Ammon's horn (tissue), 1 donor: ENCODE measurements at places on chromosomes 12 and 14.

- no peak for DNase-seq
These were observed 360.4 kb upstream of the MDGA2 start for GRCh38 chr14:48035836-48036235.

DNA sequence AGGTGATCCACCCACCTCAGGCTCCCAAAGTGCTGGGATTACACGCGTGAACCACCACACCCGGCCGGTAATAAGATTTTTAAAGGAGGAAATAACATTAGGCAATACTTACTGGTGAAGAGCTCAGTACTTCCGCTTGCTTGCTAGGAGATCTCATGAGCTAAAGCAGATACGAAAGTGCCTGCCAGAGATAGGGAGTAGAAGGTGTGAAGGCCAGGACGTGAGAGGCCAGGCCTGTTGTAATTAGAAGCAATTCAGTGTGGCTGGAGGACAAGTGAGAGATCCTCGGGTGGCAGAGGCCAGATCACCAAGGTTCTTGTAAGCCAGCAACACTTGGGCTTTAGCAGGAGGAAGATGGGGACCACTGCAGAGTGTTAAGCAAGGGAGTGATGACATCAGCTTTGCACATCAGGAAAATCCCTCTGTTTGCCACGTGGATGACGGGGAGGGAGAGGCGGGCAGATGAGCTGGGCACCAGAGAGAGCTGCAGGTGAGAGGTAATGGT, 7.6 kb downstream of the TECPR2 start:
- peak; percentile 49 for DNase-seq

GRCh38 chr14:75113932-75114539, 12.8 kb downstream of the NEK9 start:
- no peak for DNase-seq

DNA sequence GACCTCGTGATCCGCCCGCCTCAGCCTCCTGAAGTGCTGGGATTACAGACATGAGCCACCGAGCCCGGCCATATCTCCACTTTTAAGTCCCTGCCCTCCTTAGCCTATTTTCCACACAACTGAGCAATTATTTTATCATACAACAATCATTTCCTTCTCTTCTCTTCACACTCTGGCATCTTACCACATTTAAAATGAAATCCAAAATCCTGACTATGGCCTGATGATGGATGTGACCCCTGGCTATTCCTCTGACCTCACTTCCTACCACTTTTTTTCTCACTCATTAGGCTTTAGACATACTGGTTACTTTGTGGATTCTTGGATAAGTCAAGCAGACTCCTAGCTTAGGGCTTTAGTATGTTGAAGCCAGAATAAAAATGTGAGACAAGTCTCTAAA, 21.9 kb upstream of the EID3 start:
- DNase-seq = no peak

DNA sequence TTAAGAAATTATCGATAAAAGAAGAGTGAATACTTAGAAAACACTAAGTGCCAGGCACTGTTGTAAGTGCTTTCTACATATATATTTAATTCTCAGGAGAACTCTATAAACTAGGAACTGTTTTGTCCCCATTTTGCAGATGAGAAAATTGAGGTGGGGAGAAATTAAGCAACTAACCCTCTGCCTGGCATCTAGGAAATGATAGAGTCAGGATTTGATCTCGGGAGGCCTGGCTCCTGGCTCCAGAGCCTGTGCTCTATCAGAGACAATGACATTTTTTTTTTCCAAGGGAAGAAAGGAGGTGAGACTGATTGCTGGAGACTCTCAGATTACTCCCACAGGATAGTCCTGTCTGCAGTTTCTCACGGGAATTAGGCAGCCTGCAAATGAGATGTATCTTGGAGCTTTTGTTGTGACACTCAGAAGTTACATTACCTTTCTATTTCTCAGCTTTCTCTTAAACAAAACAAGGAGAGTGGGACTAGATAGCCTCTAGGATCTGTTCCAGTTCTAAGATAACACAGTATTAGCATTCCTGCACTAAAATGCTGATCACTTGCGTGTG, 1.4 kb upstream of the FAM234B start:
- no peak for DNase-seq

- DNase-seq = no peak
These were observed 104.1 kb upstream of the PPP4R3A start for GRCh38 chr14:91614187-91614586.

- no peak for DNase-seq
These were observed 980.9 kb upstream of the FBXO33 start for GRCh38 chr14:40413136-40413535.

DNA sequence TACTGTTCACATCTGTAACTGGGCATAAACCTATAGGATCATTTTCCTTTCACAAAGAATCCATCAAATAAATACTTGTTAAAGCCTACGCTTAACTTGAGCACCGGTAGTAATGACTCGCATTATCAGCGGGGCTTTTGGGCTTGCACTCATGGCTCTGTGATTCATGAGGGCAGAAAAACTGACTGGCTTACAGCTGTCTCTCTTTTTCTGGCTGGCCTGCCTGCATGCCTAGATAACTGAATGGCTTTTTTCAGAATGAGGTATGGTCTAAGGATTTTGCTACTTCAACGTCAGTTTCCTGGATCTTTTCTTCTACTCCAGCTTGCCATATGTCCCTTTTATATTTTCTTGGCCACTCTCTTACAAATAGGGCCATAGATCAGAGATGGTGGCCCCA, 531.1 kb downstream of the NRXN3 start:
- DNase-seq = no peak

DNA sequence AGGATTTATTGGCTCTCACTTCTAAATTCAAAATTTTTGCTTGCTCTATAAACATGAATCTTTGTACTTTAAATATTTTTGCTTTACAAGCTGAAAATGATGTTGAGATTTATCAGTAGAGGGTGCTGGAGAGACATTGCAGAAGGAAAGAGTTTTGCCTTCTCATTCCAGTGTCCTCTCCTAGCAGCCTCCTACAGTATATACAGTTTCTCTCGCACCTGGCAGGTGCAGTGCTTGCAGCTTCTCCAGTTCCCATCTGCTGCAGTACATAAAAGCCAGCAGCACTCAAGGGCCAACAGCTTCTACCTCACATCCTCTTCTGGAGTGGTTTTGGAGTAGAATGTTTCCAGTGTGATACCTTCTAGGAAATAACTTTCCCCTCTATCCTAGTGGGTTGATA, 601.8 kb upstream of the ATXN7L3B start:
- peak; percentile 17 for DNase-seq

DNA sequence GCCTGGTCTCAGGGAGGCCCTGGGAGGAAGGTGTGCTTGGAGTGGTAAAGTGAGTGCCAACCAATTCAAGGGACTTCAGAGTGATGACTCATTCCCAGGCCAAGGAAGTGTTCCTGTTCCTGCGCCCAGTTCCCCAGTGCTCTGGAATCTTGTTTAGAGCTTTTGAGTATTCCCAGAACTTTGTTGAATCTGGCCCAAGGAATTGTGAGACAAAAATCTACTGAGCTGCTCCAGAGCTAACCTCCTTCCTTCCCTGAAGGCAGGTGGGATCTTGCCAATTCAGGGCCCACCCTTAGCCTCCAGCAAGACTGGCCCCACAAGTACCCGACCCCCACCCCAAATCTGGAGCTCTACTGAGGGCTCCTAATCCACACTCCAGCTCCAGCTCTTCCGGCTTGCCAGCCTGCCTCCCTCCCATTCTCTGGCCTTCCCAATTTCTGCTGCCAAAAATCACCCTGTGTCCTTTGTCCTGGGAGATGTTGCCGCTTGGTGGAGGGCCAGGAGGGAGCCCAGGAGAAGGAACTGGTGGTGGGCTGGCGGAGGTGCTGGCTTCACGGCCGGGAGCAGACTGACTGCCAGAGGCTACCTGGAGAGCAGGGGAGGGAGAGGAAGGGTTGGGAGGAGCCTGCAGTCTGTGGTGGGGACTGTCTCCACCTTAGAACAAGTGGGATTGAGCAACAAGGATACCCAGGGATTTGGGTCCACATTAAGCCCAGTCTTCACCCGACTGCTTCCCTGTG, 2.0 kb upstream of the ATN1 start:
- DNase-seq = peak; percentile 80

DNA sequence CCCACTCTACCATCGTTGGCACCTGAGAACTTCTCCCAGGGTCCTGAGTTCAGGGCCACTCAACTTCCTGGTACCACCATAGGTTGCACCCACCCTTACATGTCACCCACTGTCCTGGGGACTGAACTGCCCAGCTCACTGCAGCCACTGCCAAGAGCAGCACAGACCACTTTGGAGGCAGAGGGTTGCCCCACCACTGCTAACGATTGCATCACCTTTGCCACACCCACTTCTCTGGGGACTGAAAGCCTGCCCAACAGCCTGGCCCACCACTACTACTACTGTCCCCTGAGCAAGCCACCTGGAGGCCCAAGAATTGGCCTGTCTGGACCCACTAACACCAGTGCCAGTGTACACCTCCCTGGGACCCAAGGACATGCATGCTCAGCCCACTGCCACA, 27.6 kb downstream of the CACNA2D4 start:
- no peak for DNase-seq

- no peak for DNase-seq
These were observed 55.0 kb downstream of the C14orf132 start for GRCh38 chr14:96094211-96094610.

DNA sequence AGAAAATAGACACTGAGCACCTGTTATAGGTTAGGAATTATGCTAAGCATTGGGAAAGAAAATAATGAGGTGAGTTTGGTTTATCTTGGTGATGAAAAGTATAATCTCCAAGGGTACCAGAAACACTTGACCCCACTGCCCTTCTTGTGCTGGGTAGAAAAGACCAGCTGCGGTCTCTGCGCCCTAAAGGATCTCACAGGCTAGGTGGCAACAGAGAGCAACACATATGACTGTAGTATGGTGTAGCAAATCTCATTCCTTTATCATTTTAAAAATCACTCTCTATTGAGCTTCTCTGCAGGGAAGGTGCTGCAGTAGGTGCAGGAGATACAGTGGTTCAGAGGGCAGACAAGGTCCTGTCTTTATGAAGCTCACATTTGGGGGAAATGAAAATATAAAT, 26.1 kb downstream of the NRXN3 start:
- no peak for DNase-seq

DNA sequence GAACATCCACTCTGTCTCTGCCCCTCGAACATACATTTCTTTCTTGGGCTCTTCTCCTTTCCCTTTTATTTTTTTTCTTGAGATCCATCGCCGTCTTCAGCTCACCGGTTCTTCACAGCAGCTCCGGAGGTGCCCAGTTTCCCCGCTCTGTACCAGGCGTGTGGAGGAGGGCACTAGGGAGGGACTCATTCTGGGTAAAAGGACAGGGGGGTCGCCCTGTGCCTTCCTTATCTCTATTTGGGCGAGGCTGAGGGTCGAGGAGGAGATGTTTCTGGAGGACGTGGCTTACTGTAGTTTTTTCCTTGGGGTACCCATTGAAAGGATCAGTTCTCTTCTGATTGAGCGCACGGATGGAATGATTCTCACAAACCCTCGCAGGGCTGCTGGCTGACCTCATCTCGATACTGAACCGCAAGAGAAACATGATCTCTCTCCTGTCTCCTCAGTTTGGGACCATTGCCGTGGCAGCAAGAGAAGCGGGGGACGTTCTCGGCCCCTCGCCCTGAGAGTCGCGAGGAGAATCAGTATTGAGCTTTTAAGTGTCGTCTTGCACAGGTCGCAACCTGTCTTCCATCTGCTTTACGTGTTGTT, 386 bp downstream of the LIN52 start:
- DNase-seq = no peak

DNA sequence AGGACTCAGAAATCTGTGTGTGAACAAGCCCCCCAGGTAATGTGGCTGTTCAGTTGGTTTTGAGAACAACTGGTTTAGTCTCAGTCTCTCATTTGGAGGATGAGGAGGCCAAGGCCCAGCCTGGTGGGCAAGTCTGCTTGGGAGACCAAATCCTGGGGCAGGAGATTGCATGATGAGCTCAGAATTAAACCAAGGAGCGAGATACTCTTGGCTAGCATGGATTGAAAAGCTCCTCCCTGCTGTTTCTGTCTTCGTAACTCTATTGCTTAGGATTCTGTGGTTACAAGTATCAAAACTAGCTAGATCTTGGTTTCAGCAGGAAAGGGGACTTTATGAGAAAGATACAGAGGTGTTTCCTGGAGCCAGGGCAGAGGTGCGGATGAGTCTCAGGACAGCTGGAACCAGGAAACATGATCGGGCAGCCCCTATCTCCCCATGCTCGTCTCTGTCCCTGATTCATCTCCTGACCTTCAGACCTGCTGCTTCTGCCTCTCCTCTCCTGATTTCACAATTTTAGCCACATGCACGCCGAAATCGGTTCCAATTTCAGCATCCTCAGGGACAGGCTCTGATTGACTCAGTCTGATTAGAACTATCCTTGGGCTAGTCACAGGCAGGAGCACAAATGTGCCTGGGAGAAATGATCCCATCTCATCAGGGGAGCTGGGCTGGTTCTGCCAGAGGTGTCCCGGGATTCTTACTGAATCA, 40.2 kb upstream of the RIN3 start:
- no peak for DNase-seq

GRCh38 chr12:62930546-62931425, 4.2 kb downstream of the PPM1H start:
- no peak for DNase-seq
